ENCODE measurements at places on chromosomes 4 and X.

GRCh38 chr4:126647756-126648397, 984.9 kb upstream of the INTU start:
- no peak for DNase-seq

GRCh38 chrX:41721590-41721989, 2.4 kb upstream of the GPR82 start:
- DNase-seq, result no peak

- peak; percentile 5 for DNase-seq
Observed at GRCh38 chr4:170497689-170498088, 407.9 kb upstream of the AADAT start.

GRCh38 chrX:65528293-65528692, 6.3 kb downstream of the LAS1L start:
- no peak for DNase-seq

GRCh38 chr4:90815569-90815968, 688.4 kb downstream of the CCSER1 start:
- DNase-seq, result no peak
